ENCODE measurements at places on chromosomes 12 and 14. TPM values are rescaled to one million over a fixed set of nuclear protein-coding genes. Genes with fewer than 3 reads are reported as not detected.

Gene SCARB1
- 46.9 TPM for total RNA-seq

DNA sequence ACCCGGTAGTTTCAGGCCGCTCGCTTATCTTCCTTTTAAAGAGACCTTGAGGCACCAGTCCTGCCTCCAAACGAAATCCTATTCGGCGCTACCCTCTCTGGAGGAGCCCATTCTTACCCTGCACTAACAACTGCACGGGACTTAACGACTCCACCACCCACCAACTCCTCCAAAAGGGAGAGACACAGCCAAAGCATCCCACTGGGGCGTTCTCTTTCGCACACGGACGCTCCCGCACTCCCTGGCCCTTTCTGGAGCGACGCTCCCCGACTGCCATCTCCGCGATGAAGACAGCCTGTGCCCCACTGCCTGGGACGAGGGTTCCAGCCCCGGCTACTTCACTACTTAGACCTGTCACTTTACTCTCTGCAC lies 650 bp downstream of the GALC start:
- no peak for DNase-seq

- DNase-seq = no peak
Observed at GRCh38 chr12:2482938-2483660, 311.7 kb upstream of the FKBP4 start.

Gene KCNJ8
- 2.2 TPM for total RNA-seq

- DNase-seq = no peak
Observed at GRCh38 chr12:127262615-127263014, 1004.4 kb upstream of the TMEM132C start.

DNA sequence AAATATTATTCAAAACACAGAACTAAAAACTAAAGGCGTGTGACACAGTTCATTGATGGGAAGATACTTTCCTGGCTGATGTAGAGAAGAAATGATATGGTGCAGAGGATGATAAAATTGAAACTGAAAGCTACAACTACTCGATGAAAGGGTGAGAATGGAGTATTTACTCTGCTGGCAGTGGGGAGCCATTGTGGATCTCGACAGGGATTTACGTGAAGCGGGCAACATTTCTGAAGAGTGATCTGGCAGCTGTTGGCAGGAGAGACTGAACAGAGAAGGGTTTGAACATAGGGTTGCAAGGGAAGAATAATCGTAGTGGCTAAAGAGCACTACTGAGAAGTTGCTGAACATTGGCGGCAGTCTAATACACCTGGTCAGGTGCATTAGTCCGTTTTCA lies 464.9 kb downstream of the PDZRN4 start:
- no peak for DNase-seq

DNA sequence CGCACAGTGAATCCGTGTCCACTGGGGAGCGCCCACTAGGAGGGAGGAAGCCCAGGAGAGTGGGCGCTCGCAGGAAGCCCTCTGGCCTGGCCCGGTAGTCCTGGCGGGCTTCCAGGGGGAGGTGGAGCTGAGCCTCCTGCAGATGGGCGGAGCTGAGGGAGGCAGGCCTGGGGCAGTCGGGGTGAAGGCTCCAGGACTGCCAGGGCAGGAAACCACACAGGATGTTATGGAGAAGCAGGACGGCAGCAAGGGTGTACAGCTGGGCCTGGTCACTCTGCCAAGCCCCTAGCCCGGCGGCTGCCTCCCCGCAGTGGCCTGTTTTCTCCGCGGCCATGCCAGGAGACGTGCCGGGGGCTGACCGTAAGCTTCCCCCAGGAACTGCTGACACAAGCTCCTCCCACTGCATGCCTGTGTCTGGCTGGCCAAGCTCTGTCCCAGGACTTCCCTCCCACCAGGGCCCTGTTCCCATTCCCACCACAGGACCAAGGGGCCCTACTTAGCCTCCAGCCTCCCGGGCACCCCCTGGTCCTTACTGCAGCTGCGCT lies 143.4 kb upstream of the C14orf180 start:
- peak; percentile 68 for DNase-seq

- no peak for DNase-seq
Observed at GRCh38 chr14:62289471-62289870, 527.3 kb downstream of the SNAPC1 start.

- DNase-seq = no peak
Observed at GRCh38 chr14:50400461-50400860, 3.8 kb upstream of the CDKL1 start.

- no peak for DNase-seq
Observed at GRCh38 chr12:68203460-68203875, 22.1 kb downstream of the IL26 start.

DNA sequence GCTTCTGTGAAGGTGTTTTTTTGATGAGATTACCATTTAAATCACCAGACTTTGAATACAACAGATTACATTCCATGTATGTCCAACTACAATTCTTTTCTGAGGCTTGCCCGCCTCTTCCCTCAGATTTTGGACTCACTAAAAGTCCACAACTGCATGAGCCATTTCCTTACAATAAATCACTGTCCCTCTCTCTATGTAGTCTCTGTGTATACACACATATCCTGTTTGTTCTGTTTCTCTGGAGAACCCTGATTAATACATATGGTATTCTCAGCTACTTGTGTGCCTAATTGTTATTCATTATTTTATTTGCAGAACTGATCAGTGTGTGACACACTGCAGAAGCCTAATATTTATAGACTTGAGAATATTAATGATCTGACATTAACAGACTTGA lies 2.4 kb upstream of the MIPOL1 start:
- no peak for DNase-seq

- DNase-seq = no peak
Observed at GRCh38 chr12:106386813-106387535, 29.4 kb downstream of the POLR3B start.

DNA sequence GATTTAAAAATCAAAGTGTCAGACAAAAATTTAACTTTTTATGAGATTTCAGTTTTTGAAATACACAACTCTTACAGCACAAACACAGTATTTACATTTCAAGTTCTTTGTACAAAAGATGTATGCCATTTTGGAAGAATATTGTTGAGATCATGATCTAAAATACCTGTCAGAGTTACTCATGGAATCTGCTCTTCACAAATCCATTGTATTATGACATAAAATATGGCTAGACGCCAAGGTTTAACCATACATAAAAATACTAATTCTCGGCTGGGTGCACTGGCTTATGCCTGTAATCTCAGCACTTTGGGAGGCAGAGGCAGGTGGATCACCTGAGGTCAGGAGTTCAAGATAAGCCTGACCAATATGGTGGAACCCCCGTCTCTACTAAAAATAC lies 6.2 kb upstream of the SYCP3 start:
- no peak for DNase-seq
